ENCODE measurements at places on chromosomes 6 and 20. TPM values are rescaled to one million over a fixed set of nuclear protein-coding genes. Genes with fewer than 3 reads are reported as not detected.
A peak's percentile ranks its signal among the peaks of the same experiment; 100 is the strongest.

GRCh38 chr6:94683409-94683808 is 893.9 kb upstream of the MANEA start:
- no peak overlapping the region for H3K27ac ChIP-seq
- no peak overlapping the region for H3K4me3 ChIP-seq
- H3K36me3 ChIP-seq = no peaks in the 10 kb centered on the region
- no peak for DNase-seq
- no peaks in the 10 kb centered on the region for H3K4me1 ChIP-seq

DNA sequence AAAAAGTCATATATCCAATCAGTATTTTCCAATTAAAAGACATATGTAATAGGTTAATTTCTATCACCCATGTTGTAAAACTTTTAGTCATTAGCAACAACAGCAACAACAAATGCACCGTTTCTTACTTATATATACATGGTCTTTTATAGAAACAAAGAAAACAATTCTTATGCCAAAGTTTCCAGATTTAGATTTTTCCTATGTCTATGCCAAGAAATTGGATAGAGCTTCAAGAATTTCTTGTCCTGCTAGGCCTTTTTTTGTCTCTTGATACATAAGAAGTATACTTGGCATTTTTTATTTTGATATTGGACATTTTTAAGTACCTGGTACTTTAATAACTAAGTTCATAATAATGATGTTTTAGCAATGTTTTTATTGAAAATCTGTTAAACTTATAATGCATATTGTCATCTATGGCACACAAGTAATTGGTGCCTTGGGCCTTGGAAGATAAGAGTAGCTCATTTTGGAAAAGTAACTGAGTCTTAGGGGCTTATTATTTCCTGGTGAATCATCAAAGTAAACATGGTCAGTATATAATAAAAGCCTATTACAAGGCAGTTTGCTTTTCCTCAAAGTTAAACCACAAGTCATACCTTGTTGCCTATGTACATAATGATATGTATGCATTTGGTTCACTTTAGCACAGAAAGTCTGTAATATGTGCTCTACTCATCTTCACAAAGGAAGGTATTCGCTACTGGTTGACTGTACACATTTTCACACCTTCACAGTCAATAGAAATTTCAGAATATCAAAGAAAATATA is 10.1 kb upstream of the FRK start:
- DNase-seq = peak; percentile 91
- H3K4me1 ChIP-seq = peaks cover 54% of the 10 kb centered on the region
- H3K36me3 ChIP-seq = no peaks in the 10 kb centered on the region
- no peaks in the 10 kb centered on the region for H3K27me3 ChIP-seq
- no peak overlapping the region for H3K4me3 ChIP-seq

GRCh38 chr6:31474871-31475286 is 23.1 kb upstream of the MICB start:
- DNase-seq = no peak
- H3K36me3 ChIP-seq = no peaks in the 10 kb centered on the region
- no peak overlapping the region for H3K4me3 ChIP-seq
- H3K27me3 ChIP-seq = peaks cover 3% of the 10 kb centered on the region
- peaks cover 14% of the 10 kb centered on the region for H3K4me1 ChIP-seq
- no peak overlapping the region for H3K27ac ChIP-seq

Gene FKBP1C
- total RNA-seq = 0.46 TPM

Gene RCAN2
- total RNA-seq = 0.44 TPM

DNA sequence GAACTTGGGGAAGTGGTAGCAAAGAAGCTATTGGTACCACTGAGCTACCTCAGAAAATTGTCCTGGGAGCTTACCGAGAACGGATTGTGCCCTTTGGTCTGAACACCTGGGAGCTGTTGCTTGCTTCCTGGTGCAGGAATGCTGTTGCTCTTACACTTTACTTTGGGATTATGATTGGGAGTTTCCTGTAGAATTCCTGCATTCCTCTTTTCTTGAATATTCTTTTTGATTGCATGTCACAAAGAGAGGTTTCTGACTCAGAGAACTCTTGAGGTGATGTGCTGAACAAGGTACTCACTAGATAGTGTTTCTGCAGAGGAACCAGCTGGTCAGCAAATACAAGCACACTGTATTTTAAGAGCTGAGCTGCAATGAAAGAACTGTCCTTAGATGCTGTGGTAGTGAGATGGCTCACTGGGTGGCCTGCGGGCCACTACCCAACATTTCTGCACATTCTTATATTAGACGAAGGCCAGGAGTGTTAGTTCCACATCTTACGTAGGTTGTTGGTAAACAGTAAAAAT is 35.0 kb downstream of the LRRC1 start:
- no peak for DNase-seq
- peaks cover 26% of the 10 kb centered on the region for H3K4me1 ChIP-seq
- H3K36me3 ChIP-seq = no peaks in the 10 kb centered on the region
- H3K27ac ChIP-seq = no peak overlapping the region
- H3K4me3 ChIP-seq = no peak overlapping the region

DNA sequence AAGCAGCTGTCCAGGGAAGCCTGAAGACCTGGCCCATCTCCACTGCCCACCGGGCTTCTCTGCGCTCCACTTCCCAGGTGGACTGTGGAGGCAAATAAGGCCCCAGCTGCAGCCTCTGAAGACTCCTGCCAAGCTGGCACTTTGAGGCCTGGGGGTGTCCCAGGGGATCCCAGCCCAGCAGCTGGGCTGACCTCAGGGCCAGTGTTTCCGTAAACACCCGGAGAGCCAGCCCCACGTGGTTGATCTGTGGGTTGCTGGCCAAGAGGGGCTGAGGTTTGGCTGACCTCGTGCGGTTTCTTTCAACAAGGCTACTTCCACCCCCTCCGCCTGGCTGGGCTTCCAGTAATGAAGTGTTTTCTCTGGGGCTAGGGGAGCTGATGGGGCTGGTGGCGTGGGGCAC is 12.4 kb upstream of the CCN5 start:
- H3K4me1 ChIP-seq = peaks cover 9% of the 10 kb centered on the region
- H3K4me3 ChIP-seq = no peak overlapping the region
- no peak for DNase-seq
- no peaks in the 10 kb centered on the region for H3K27me3 ChIP-seq
- no peaks in the 10 kb centered on the region for H3K36me3 ChIP-seq

Gene HLA-DQA1
- total RNA-seq = not detected

DNA sequence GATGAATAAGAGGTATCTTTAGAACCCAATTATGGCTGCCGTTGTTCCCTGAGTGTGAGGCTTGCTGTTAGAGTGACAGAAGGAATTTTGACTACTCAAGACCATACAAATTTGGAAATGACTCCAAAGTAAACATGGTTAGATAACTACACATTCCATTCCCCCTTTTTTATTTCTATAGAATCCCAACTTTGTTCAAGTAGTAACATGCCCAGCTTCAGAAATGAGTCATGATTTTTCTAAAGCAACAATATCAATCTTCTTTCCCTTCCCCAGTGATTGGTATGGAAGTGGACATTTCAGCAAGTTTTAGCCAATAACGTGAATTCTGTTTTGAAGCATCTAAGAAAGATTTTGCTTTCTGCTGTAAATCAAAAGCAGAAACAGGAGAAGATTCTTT is 37.8 kb downstream of the HCRTR2 start:
- H3K36me3 ChIP-seq = no peaks in the 10 kb centered on the region
- no peak overlapping the region for H3K27ac ChIP-seq
- H3K4me1 ChIP-seq = no peaks in the 10 kb centered on the region
- no peaks in the 10 kb centered on the region for H3K27me3 ChIP-seq

GRCh38 chr6:137856138-137856898 is 10.7 kb upstream of the TNFAIP3 start:
- H3K4me3 ChIP-seq = no peak overlapping the region
- no peaks in the 10 kb centered on the region for H3K36me3 ChIP-seq
- no peak overlapping the region for H3K27ac ChIP-seq
- H3K27me3 ChIP-seq = no peaks in the 10 kb centered on the region

DNA sequence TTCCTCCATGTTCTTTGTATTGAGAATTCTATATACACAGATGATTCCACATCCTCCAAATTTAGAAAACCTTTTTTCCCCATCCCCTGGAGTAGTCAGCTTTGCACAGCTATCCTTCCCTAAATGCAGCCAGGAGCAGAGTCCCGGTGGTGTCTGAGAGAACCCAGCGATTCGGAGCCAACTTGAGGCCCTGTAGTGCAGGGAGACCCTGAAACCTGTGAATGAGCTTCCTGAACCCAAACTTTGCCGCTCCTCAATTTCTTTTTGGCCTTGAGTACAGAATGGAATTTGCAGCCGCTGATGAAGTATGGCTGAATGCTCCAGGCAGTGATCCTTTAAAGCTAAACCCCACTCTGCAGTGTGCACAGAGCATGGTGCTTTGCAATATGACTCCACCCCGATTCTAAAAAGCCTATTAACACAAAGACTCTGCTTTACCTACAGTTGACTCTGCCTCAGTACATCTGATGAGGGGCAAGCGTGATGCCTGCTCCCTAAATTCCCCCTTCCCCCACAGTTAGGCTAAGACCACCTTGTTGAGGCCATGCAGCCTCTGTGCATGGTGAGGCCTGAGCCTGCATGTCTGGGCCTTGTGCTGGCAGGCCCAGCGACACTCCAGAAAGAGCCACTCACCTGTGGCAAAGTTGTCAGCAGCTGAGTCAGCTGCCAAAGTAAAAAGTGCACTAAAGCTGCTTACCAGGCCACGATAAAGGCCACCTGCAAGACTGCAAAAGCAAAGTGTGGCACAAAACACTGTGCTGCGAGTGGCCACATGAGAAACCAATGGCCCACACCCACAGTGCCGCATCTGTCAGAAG is 82.1 kb downstream of the PLEKHG1 start:
- H3K4me1 ChIP-seq = 0 out of 2 replicates have a peak, but pooled peaks cover 5% of the 10 kb centered on the region
- H3K4me3 ChIP-seq = no peak overlapping the region
- no peaks in the 10 kb centered on the region for H3K36me3 ChIP-seq
- H3K27ac ChIP-seq = no peak overlapping the region
- no peak for DNase-seq
- no peaks in the 10 kb centered on the region for H3K27me3 ChIP-seq

Gene ZKSCAN8
- 27.2 TPM for total RNA-seq

GRCh38 chr6:98823428-98824161 is 10.8 kb upstream of the POU3F2 start:
- H3K27ac ChIP-seq = no peak overlapping the region
- no peak overlapping the region for H3K4me3 ChIP-seq
- H3K4me1 ChIP-seq = no peaks in the 10 kb centered on the region
- no peak for DNase-seq
- H3K27me3 ChIP-seq = peaks cover 22% of the 10 kb centered on the region

DNA sequence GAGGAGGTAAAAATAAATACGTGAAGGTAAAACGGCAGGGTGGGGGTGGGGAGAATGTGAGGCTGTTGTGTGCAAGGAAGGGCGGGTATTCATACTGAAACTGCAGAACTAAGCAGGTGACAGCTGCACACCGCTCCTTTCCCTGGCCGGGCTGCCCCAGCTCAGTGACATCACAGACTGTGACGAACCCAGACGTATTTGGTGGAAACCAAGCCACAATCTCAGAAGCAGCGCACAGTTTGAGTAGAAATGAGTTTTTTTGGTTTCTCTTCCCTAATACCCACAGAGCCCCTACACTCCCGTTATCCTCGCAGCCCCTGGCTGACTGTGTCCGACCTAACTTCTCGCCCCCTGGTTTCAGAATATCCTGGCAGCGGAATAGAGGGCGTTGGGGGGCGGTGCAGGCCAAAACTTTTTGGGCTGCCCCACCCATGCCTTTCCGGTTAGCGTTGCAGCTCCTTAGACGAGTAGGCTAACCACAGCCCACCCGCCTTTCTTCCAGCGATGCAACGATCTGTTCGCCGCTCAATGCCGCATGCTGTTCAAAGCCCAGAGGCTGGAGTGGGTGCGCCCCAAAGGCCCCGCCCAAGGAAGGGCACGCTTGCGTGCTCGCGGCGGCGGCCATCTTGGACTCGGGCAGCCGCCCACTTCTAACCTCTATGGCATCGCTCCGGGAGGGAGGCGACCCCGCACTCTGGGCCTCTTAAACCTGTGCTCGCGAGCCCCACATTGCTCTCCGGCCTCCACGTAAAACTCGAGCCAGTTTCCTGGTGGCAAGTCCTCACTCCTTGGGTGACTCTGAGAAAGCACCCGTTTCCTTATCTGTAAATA is 9.1 kb downstream of the BAK1 start:
- H3K4me3 ChIP-seq = peak overlapping the region; percentile 71
- H3K27me3 ChIP-seq = no peaks in the 10 kb centered on the region
- 0 out of 2 replicates have a peak, but pooled peaks cover 5% of the 10 kb centered on the region for H3K4me1 ChIP-seq
- peak; percentile 49 for DNase-seq

Gene SCRT2
- not detected for total RNA-seq

DNA sequence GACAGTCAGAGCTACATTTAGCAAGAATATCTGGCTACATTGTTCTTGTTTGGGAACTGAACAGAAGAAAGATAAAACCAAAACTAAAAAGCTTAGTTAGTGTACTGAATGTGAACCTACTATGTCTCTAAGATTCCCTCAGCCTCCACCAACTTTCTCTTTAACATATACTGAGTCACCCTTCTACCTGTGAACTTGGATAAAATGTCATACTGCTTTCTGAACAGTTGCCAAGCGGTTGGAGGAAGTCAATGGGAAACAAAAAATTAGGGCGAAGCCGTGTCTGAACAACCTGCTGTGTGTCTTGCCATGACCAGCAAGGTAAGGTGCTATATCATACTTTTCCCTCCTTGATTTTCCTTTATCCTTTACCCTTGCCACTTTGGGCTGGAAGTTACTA is 243.5 kb downstream of the BTBD9 start:
- H3K4me1 ChIP-seq = peaks cover 16% of the 10 kb centered on the region
- H3K27me3 ChIP-seq = no peaks in the 10 kb centered on the region
- H3K4me3 ChIP-seq = no peak overlapping the region
- no peak for DNase-seq
- no peak overlapping the region for H3K27ac ChIP-seq
- no peaks in the 10 kb centered on the region for H3K36me3 ChIP-seq

DNA sequence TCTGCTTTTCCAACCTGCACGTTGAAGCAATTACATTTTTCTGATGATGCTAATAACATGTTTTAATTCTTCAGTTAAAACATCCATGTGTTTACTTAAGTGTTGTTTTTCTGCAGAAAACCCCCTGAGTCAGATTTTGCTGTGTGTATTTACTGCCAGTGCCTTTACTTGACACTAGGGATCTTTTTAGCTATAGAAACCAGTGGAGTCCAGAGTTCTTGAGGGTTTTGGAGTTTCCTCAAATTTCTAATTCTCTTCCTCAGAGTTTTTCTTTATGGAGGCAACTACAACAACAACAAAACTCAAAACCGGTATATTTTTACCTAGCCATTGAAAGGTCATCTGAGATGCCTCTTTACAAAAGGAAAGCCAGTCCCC is 168.4 kb downstream of the JARID2 start:
- H3K4me1 ChIP-seq = peaks cover 31% of the 10 kb centered on the region
- no peak overlapping the region for H3K4me3 ChIP-seq
- H3K27me3 ChIP-seq = no peaks in the 10 kb centered on the region
- H3K27ac ChIP-seq = no peak overlapping the region
- DNase-seq = no peak

Gene BPI
- not detected for total RNA-seq

- no peaks in the 10 kb centered on the region for H3K27me3 ChIP-seq
- H3K4me3 ChIP-seq = no peak overlapping the region
- H3K27ac ChIP-seq = no peak overlapping the region
- no peak for DNase-seq
- H3K4me1 ChIP-seq = no peaks in the 10 kb centered on the region
Observed at GRCh38 chr6:35663447-35664235, 25.1 kb downstream of the FKBP5 start.

Gene PHACTR2
- total RNA-seq = 32.8 TPM

GRCh38 chr6:145891565-145891964 is 72.6 kb downstream of the SHPRH start:
- no peak overlapping the region for H3K4me3 ChIP-seq
- H3K27me3 ChIP-seq = no peaks in the 10 kb centered on the region
- 0 out of 2 replicates have a peak, but pooled peaks cover 9% of the 10 kb centered on the region for H3K36me3 ChIP-seq
- DNase-seq = no peak
- no peak overlapping the region for H3K27ac ChIP-seq
